ENCODE measurements at places on chromosomes 1 and 21. TPM values are rescaled to one million over a fixed set of nuclear protein-coding genes. Genes with fewer than 3 reads are reported as not detected.

DNA sequence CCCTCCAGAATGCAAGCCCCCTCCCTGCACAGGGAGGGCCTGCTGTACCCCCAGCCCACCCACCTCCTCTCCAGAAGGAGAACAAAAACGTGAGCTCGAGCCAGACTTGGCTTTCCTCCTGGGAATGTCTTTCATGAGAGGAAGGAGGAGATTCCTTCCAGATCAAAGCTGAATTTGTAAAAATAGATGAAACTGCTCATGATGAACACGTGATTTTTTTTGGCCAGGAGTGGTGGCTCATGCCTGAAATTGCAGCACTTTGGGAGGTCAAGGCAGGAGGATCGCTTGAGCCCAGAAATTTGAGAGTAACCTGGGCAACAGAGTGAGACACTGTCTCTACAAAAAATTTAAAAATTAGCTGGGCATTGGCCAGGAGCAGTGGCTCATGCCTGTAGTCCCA lies 21.8 kb downstream of the GPR157 start:
- H3K36me3 ChIP-seq = no peaks in the 10 kb centered on the region
- no peak for DNase-seq
- no peaks in the 10 kb centered on the region for H3K27me3 ChIP-seq
- no peaks in the 10 kb centered on the region for H3K4me1 ChIP-seq
- H3K27ac ChIP-seq = no peak overlapping the region

GRCh38 chr1:214270097-214270650 lies 10.8 kb upstream of the SMYD2 start:
- H3K36me3 ChIP-seq = no peaks in the 10 kb centered on the region
- no peak for DNase-seq
- no peak overlapping the region for H3K27ac ChIP-seq
- H3K4me1 ChIP-seq = peaks cover 2% of the 10 kb centered on the region

DNA sequence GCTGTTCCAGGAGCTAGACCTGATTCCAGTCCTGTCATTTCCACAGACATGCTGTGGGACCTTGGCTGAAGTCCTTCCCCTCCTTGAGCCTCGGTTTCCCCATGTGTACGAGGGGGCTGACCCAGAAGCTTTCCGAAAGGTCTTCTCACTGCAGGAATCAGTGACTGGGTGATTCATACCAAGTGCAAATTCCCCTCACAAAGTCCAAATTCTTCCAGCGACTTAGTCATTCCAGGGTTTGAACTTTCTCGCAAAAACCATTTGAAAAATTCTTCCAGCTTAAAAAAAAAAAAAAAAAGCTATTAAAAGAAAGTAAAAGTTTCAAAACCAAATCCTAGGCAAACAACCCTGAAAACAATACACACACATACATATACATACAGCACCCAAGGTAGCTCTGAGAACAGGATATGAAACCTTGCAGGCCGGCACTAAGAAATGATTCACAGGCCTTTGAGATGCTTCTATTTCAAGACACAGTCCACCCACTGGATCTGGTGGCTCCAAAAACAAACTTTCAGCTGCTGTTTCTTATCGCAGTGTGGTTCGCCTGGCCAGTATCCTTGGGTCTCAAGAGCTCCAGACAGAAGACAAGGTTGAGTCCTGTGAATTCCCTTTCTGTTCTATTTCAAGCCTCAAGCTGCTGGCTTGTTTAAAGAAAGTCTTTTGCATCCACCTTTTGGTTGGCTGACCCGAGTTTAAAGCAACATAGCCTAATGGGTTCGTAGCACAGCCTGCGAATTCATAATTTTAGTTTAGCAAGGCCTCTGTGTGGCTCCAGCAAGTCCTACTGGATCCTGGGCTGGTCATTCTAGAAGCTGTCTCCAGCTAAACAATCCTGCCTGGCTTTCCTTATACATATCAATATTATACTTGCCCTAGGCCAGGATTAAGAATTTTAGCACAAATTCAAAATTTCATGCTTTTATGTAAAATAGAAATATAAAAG lies 18.0 kb upstream of the ID3 start:
- H3K36me3 ChIP-seq = no peaks in the 10 kb centered on the region
- DNase-seq = peak; percentile 81
- peak overlapping the region; percentile 40 for H3K4me3 ChIP-seq
- no peaks in the 10 kb centered on the region for H3K27me3 ChIP-seq
- H3K4me1 ChIP-seq = peaks cover 59% of the 10 kb centered on the region

The WNT3A gene
- total RNA-seq = not detected

DNA sequence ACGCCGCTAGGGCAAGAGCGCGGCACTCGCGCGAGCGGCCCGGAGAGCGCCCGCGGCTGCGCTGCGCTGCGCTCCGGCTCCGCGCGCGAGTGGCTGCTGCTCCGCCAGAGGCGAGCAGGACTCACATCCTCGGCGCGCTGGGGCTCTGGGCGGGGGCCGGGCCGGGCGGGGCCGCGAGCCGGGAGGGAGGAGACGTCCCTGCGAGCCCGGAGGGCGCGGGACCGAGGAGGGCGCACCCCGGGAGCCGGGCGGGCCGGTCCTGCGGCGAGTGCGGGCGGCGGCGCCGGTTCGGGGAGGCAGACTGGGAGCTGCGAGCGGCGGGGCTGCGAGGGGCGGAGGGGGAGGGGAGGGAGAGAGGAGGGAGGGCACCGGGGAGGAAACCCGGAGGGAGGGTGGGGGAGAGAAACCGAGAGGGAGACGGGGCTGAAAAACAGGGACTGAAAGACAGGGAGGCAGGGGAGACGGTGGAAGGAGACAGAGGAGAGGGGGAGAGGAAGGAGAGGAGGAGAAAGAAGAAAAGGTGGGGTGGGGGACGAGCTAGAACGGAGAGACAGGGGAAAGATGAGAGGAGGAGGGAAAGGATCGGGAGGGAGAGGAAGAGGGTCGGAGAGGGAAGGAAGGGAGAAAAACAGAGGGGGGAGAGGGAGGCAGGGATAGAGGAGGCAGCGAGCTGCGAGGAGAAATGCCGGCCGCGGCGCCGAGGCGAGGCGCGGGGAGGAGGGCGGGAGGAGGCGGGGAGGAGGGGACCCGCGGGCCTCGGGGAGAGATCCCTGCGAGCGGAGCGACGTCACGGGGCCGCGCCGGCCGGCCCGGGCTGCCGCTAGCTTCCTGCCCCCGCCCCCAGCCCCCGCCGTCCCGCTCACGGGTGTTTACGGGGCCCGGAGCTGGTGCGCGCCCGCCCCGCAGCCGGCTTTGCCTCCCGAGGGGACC lies at the start of gene CAMK2N1:
Gene CAMK2N1 (minus strand): TSS at position 684 of the 930 bp plus-strand sequence. CDS start 831 bp downstream, outside the sequence.
- H3K27ac ChIP-seq = no peak within 1 kb of the TSS
- H3K4me3 ChIP-seq = peak within 1 kb of the TSS; percentile 75
- H3K4me1 ChIP-seq = peaks cover 12% of the 10 kb centered on the region
- peak; percentile 68 for DNase-seq

DNA sequence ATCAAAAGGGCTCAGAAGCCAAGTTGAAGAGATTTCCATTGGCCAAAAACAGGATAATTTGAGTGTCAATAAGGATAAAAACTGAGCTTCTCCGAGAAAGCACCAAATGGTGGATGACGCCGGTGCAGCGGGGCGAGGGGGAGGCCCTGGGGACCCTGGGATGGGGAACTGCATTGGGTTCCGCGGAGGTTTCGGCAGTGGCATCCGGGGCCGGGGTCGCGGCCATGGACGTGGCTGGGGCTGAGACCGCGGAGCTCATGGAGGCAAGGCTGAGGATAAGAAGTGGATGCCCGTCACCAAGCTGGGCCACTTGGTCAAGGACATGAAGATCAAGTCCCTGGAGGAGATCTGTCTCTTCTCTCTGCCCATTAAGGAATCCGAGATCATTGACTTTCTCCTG lies 97.2 kb downstream of the DMRTA2 start:
- H3K27ac ChIP-seq = no peak overlapping the region
- no peaks in the 10 kb centered on the region for H3K36me3 ChIP-seq
- no peak overlapping the region for H3K4me3 ChIP-seq
- DNase-seq = no peak
- H3K4me1 ChIP-seq = no peaks in the 10 kb centered on the region

- no peaks in the 10 kb centered on the region for H3K4me1 ChIP-seq
- peaks cover 6% of the 10 kb centered on the region for H3K36me3 ChIP-seq
- no peak for DNase-seq
- no peak overlapping the region for H3K4me3 ChIP-seq
Measured at GRCh38 chr1:97451944-97452343, 468.9 kb downstream of the DPYD start.

The HSD3B1 gene
- not detected for total RNA-seq

The VWA1 gene
- total RNA-seq = 0.72 TPM

The A3GALT2 gene
- total RNA-seq = not detected

GRCh38 chr1:30745156-30745833 lies 12.3 kb downstream of the LAPTM5 start:
- DNase-seq = peak; percentile 57
- peaks cover 99% of the 10 kb centered on the region for H3K4me1 ChIP-seq
- H3K27me3 ChIP-seq = no peaks in the 10 kb centered on the region
- H3K36me3 ChIP-seq = peaks cover 75% of the 10 kb centered on the region

- peak; percentile 64 for DNase-seq
- H3K27ac ChIP-seq = peak overlapping the region; percentile 87
- H3K36me3 ChIP-seq = peaks cover 38% of the 10 kb centered on the region
- peaks cover 2% of the 10 kb centered on the region for H3K27me3 ChIP-seq
Measured at GRCh38 chr21:38806153-38806941, 618 bp downstream of the ETS2 start.

The DMRTA2 gene
- not detected for total RNA-seq

GRCh38 chr1:77350012-77350770 lies 68.4 kb downstream of the AK5 start:
- no peaks in the 10 kb centered on the region for H3K27me3 ChIP-seq
- peaks cover 14% of the 10 kb centered on the region for H3K4me1 ChIP-seq
- H3K27ac ChIP-seq = no peak overlapping the region
- no peak overlapping the region for H3K4me3 ChIP-seq
- H3K36me3 ChIP-seq = peaks cover 4% of the 10 kb centered on the region
- no peak for DNase-seq

- DNase-seq = peak; percentile 54
- H3K4me1 ChIP-seq = peaks cover 28% of the 10 kb centered on the region
- H3K27ac ChIP-seq = peak overlapping the region; percentile 44
- H3K36me3 ChIP-seq = peaks cover 23% of the 10 kb centered on the region
- peak overlapping the region; percentile 92 for H3K4me3 ChIP-seq
- peaks cover 3% of the 10 kb centered on the region for H3K27me3 ChIP-seq
Measured at GRCh38 chr21:38804789-38805327, 871 bp upstream of the ETS2 start.

DNA sequence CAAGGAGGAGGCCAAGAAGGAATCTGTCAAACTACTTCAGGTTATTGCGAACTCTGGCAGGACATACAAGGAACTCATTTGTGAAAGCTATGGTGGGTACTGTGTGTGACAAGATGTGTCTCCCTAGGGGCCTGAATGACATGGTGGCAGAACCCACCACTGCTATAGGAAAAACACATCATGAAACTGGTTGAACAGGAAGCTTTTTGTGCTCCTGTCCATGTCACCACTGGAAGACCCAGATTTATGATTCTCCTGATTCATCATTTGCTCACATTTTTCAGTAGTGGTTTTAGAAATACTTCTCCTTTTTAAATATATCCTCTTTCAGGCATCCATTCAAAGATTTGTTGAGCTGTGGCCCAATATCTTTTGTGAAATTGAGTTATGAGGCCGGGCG lies 23.6 kb downstream of the ARMH1 start:
- H3K27me3 ChIP-seq = no peaks in the 10 kb centered on the region
- H3K36me3 ChIP-seq = no peaks in the 10 kb centered on the region
- H3K4me3 ChIP-seq = no peak overlapping the region
- H3K4me1 ChIP-seq = peaks cover 30% of the 10 kb centered on the region

The SERTAD4 gene
- total RNA-seq = not detected

The MGST3 gene
- total RNA-seq = 26.1 TPM

Measured in activated CD8-positive, alpha-beta T cell treated with anti-CD3 and anti-CD28 coated beads for 36 hours (primary cell).